PC-3 (cell line): ENCODE measurements at places on chromosomes 12 and 14. TPM values are rescaled to one million over a fixed set of nuclear protein-coding genes. Genes with fewer than 3 reads are reported as not detected.

DNA sequence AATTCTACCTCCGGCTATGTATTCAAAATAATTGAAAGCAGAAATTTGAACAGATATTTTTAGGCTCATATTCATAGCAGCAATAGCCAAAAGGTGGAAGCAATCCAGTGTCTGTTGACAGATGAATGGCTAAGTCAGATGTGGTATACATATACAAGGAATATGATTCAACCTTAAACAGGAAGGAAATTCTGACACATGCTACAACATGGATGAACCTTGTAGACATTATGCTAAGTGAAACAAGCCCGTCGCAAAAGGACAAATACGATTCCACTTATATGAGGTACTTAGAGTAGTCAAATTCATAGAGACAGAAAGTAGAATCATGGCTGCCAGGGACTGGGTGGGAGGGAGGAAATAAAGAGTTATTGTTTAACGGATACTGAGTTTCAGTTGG is 331.6 kb downstream of the PCNX1 start:
- DNase-seq = peak; percentile 8

The IFI27 gene
- 4.3 TPM in 1 of 2 replicates, not detected in the other for total RNA-seq

DNA sequence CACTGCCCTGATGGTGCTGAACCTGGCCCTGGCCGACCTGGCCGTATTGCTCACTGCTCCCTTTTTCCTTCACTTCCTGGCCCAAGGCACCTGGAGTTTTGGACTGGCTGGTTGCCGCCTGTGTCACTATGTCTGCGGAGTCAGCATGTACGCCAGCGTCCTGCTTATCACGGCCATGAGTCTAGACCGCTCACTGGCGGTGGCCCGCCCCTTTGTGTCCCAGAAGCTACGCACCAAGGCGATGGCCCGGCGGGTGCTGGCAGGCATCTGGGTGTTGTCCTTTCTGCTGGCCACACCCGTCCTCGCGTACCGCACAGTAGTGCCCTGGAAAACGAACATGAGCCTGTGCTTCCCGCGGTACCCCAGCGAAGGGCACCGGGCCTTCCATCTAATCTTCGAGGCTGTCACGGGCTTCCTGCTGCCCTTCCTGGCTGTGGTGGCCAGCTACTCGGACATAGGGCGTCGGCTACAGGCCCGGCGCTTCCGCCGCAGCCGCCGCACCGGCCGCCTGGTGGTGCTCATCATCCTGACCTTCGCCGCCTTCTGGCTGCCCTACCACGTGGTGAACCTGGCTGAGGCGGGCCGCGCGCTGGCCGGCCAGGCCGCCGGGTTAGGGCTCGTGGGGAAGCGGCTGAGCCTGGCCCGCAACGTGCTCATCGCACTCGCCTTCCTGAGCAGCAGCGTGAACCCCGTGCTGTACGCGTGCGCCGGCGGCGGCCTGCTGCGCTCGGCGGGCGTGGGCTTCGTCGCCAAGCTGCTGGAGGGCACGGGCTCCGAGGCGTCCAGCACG is 4.7 kb downstream of the LTB4R start:
- DNase-seq = no peak

The RAD52 gene
- total RNA-seq = 17.4 and 19.3 TPM in 2 replicates

DNA sequence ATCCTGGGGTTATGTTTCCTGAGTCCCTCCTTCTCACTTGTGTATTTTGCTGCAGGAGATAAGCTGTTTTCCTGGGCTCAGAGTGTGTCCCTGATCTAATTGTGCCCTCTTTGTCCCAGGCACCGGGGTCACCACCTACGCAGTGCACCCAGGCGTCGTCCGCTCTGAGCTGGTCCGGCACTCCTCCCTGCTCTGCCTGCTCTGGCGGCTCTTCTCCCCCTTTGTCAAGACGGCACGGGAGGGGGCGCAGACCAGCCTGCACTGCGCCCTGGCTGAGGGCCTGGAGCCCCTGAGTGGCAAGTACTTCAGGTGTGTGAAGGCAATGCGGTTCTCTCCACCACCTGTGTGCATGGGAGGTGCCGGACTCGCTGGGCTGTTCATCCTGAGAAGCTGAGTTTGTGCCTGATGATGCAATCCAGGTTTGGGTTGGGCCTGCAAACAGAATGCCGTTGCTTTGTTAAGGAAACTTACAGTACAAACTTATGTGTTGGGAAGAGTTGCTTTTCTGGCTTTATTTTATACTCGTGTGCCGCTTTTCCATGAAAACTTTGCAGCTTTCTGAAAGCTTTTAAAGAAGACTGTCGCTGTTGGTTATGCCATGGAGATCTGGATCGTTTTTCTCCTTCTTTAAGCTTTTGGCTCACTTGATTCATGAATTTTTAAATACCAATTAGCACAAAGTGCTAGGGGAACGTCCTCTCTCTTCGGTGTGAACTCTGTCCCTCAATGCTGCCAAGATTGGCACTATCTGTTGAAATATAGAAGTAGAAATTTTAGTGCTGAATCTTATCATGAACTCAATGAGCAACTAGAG is 27.6 kb downstream of the RDH12 start:
- DNase-seq = no peak

DNA sequence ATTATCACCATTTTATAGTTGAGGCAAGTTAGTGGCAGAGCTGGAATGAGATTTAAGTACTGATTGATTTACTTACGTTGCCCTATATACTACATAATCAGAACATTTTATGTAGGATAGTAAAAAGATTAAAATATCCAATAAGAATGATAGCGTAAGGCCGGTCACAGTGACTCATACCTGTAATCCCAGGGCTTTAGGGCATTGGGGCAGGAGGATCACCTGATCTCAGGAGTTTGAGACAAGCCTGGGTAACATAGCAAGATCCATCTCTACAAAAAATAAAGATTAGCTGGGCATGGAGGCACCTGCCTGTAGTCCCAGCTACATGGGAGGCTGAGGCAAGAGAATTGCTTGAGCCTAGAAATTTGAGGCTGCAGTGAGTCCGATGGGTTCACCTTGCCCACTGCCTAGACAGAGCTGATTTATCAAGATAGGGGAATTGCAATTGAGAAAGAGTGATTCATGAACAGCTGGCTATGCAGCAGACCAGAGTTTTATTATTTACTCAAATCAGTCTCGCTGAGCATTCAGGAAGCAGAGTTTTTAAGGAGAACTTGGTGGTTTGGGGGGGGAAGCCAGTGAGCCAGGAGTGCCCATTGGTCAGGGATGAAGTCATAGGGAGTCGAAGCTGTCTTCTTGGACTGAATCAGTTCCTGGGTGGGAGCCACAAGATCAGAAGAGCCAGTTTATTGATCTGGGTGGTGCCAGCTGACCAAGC is 24.7 kb upstream of the SGPP1 start:
- DNase-seq = peak; percentile 96

DNA sequence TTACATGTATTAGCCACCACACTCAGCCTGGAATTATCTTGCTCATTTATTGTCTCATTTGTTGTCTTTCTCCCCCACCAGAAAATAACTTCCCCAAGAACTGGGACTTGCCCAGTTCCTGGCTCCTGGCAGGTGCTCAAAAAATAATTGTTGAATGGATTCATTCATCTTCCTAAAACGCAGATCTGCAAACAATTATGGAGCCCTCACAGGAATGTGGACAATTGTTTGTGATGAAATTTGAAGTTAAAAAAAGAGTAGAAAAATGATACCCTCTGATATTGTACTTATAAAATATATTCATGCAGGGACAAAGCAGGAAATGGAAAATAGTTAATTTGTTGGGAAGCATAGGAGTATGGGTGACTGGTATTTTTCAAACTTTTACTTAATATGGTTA is 60.7 kb upstream of the MAP1LC3B2 start:
- DNase-seq = peak; percentile 72
